ENCODE measurements at places on chromosomes 1 and 21. TPM values are rescaled to one million over a fixed set of nuclear protein-coding genes. Genes with fewer than 3 reads are reported as not detected.

CCDC185 gene
- polyA plus RNA-seq: not detected

TRAF3IP3 gene
- not detected for polyA plus RNA-seq

CYP4A11 gene
- 1.6 TPM for polyA plus RNA-seq

TMCC2 gene
- 32.2 TPM for polyA plus RNA-seq

C1orf87 gene
- not detected for polyA plus RNA-seq

COX20 gene
- polyA plus RNA-seq: 169 TPM

PRDM16 gene
- 0.16 TPM for polyA plus RNA-seq

FMO5 gene
- not detected for polyA plus RNA-seq
